ENCODE measurements at places on chromosomes 4 and X. TPM values are rescaled to one million over a fixed set of nuclear protein-coding genes. Genes with fewer than 3 reads are reported as not detected.

The TIGD4 gene
- total RNA-seq: 2.1 TPM

The VCX3B gene
- not detected for total RNA-seq

The PRR27 gene
- not detected for total RNA-seq

The CSN1S1 gene
- total RNA-seq: not detected

The CDX4 gene
- total RNA-seq: not detected
